ENCODE measurements at places on chromosomes 5 and 9.

- peaks cover 16% of the 10 kb centered on the region for H3K27me3 ChIP-seq
- DNase-seq, result no peak
- no peaks in the 10 kb centered on the region for H3K36me3 ChIP-seq
- peaks cover 9% of the 10 kb centered on the region for H3K4me1 ChIP-seq
- H3K27ac ChIP-seq, result no peak overlapping the region
Measured at GRCh38 chr5:14942212-14942611, 70.6 kb upstream of the ANKH start.

- H3K27me3 ChIP-seq, result peaks cover 46% of the 10 kb centered on the region
Measured at GRCh38 chr5:148791334-148791667, 35.1 kb upstream of the ADRB2 start.

DNA sequence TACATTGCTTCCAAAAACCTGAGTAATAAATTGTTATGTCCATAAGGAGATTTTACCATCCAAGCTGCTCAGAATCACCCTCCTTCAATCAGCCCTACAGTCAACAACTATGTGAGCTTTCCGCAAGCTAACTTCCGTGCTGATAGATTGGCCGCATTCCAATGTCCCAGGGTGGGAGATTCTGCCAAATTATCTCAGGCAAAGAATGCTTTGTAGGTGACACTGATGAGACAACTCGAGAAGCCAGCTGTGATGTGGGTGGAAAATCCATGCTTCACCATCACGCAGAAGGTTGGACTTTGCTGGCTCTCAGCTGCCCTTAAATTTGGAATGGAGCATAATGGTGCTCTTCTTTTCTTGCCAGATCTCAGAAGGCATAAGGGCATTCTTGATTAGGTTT is 44.9 kb upstream of the HCN1 start:
- DNase-seq, result no peak
- H3K27me3 ChIP-seq, result no peaks in the 10 kb centered on the region
- H3K36me3 ChIP-seq, result no peaks in the 10 kb centered on the region
- H3K27ac ChIP-seq, result no peak overlapping the region
- no peak overlapping the region for H3K4me3 ChIP-seq
- H3K4me1 ChIP-seq, result no peaks in the 10 kb centered on the region

DNA sequence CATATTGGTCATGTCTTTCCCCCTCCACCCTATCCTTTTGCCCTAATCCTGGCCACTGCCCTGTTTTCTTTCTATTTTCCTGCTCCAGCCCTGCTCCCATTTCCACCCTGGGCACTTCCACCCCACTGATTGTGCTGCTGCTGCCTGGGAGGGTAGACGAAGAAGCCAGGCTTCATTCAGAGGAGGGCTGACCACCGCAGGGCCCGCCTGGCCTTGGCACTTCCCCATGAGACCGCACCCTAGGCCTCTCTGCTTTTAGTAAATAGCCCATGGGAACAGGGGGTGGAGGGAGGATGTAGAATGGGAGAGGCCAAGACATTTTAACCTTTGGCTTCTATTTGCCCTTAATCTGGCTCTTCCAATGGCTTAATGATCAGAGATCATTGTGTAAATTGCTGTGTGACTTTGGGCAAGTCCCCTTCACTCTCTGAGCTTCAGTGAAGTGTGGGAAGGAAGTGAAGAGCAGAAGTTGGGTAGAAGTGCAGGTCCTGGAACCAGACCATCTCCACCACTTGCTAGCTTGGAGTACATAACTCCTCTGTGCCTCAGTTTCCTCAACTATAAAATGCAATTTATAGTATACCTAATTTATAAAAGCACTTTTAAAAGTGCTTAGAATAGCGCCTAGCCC is 13.6 kb upstream of the GPX3 start:
- H3K4me3 ChIP-seq, result no peak overlapping the region
- H3K27ac ChIP-seq, result no peak overlapping the region
- DNase-seq, result no peak
- H3K4me1 ChIP-seq, result no peaks in the 10 kb centered on the region
- H3K36me3 ChIP-seq, result no peaks in the 10 kb centered on the region

GRCh38 chr9:108069991-108070390 is 580.4 kb upstream of the KLF4 start:
- no peak overlapping the region for H3K27ac ChIP-seq
- no peaks in the 10 kb centered on the region for H3K4me1 ChIP-seq
- no peaks in the 10 kb centered on the region for H3K36me3 ChIP-seq
- no peak overlapping the region for H3K4me3 ChIP-seq
- no peak for DNase-seq

DNA sequence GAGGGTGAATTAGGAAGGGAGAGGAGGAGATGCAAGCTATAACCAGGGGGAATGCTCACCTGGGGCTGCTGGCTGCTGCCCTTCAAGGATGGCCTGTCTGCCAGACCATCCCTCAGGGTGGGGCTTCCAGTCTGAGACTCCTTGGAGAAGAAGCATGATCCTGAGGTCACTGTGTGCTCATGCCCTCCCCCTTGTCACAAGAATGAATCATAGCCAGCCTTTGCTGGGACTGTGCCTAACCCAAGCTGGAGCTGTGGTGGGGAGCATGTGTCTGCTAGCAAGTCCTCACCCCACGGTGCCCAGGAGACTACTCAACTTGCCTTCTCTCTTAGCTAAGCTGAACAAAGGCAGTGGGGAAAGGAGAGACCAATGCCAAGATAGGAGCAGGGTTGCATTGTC is 463.6 kb downstream of the SPOCK1 start:
- no peak overlapping the region for H3K4me3 ChIP-seq
- H3K27ac ChIP-seq, result no peak overlapping the region
- DNase-seq, result no peak
- H3K36me3 ChIP-seq, result no peaks in the 10 kb centered on the region

DNA sequence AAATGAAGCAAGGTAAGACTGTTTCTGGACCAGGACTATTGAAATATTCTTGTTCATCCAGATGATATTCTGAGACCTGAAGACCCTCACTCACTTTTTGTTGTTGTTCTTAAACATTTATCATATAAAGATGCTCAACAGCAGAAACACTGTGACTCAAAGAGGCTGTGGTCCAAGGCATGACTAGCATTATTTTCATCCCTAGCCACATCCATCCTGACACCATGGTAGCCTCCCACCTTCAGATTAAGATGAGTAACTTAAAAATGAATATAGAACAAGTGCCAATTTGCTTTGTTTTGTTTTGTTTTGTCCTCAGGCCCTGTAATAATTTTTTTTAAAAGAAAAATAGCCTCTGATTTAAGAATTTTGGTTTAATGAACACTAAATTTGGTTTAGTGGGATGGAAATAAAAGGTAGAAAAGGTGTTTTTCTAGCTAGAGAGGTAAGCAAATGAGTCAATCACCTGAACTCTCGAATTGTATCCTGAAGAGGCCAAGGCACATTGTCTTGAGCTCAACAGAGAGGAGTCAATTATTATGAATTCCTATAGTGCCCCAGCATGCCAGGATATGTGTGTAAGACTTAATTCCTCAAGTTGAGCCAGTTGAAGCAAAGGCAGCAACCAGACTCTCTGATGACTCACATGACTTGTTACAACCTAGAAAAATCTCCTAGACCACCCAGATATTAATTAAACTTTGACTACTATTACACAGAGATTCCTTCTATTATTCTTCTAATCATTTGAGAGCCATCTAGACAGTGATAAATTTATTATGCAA is 380.1 kb upstream of the TUSC1 start:
- H3K4me1 ChIP-seq, result no peaks in the 10 kb centered on the region
- no peaks in the 10 kb centered on the region for H3K27me3 ChIP-seq
- H3K4me3 ChIP-seq, result no peak overlapping the region
- no peaks in the 10 kb centered on the region for H3K36me3 ChIP-seq
- no peak for DNase-seq

- H3K27me3 ChIP-seq, result no peaks in the 10 kb centered on the region
- DNase-seq, result no peak
- H3K27ac ChIP-seq, result no peak overlapping the region
- no peaks in the 10 kb centered on the region for H3K36me3 ChIP-seq
- no peaks in the 10 kb centered on the region for H3K4me1 ChIP-seq
- H3K4me3 ChIP-seq, result no peak overlapping the region
Measured at GRCh38 chr5:125298258-125298657, 551.8 kb upstream of the ZNF608 start.

DNA sequence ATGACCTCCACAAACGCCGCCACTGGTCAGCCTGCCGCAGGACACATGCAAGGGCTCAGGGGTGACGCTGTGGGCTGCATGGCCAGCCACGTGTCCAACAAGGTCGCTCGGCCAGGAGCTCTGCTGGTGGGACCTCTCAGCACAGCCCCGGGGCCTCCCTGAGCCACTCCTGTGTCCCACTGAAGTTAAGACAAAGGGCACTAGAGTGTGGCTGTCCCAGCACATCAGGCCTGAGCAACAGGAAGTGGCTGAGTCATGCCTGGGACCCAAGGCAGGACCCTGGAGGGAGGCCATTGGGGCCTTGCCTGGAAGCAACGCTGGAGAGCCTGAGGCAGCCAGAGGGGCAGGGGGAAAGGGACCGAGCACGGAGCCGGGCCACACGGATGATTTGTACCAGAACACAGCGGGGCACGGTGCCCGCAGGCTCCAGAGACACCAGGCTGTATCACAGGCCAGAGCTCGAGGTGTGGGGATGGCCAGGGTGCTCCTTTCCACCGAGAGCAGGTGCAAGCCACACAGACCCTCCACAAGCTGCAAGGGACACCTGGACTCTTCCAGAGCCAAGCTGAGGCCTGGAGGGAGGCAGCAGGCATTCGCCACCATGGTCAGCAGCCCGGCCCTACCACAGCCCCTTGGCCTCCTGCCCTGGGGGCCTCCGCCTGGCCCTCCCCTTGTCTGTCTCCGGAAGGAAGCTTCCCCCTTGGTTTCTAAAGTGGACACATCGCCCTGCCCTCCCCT is 6.5 kb upstream of the TMEM210 start:
- no peaks in the 10 kb centered on the region for H3K27me3 ChIP-seq
- peaks cover 5% of the 10 kb centered on the region for H3K4me1 ChIP-seq
- H3K27ac ChIP-seq, result no peak overlapping the region
- H3K4me3 ChIP-seq, result no peak overlapping the region

DNA sequence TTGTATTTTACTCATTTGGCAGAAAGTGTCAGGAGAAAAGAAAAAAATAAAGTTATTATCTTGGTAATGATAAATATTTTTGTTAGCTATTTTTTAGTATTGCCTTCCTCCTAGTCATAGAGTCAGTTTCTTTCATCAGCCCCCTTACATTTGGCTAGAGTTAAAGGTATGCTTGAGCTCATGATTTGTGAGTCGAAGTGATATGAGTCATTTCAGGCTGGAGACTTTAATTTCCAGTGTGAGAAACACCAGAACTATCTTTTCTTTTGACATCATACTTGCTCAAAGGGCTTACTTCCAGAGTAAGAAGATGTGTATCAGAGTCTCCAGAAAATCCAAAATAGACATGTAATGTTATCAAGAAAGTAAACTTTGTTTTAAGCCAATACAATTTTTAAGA is 746.7 kb upstream of the TYRP1 start:
- H3K4me3 ChIP-seq, result no peak overlapping the region
- DNase-seq, result no peak
- H3K36me3 ChIP-seq, result no peaks in the 10 kb centered on the region
- H3K27me3 ChIP-seq, result no peaks in the 10 kb centered on the region
- H3K4me1 ChIP-seq, result no peaks in the 10 kb centered on the region

- peaks cover 50% of the 10 kb centered on the region for H3K27me3 ChIP-seq
- H3K36me3 ChIP-seq, result peaks cover 4% of the 10 kb centered on the region
- no peak for DNase-seq
- H3K4me3 ChIP-seq, result no peak overlapping the region
- H3K4me1 ChIP-seq, result peaks cover 24% of the 10 kb centered on the region
Measured at GRCh38 chr9:68953771-68954170, 60.1 kb downstream of the PRKACG start.

DNA sequence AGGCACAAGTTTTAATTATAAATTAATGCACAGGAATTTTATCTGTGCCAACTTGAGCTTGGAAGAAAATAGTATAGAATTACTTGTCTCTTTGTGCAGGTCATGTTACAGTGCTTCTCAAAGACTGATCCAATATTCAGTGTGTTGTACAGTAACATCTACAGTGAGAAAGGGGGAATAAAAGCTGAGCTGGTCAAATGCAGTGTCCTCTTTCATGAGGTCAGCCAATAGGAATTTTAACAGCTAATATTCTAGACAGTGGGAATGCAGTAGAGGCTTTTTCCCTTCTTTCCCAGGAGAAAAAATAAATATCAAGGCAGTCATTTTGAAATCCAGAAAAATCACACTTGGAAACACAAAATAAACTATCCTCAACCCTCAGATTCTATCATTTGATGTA is 95.7 kb upstream of the ITGA1 start:
- no peak overlapping the region for H3K4me3 ChIP-seq
- no peak overlapping the region for H3K27ac ChIP-seq
- no peak for DNase-seq
- no peaks in the 10 kb centered on the region for H3K27me3 ChIP-seq
- H3K36me3 ChIP-seq, result no peaks in the 10 kb centered on the region
- peaks cover 4% of the 10 kb centered on the region for H3K4me1 ChIP-seq

- no peaks in the 10 kb centered on the region for H3K27me3 ChIP-seq
- no peaks in the 10 kb centered on the region for H3K4me1 ChIP-seq
- no peaks in the 10 kb centered on the region for H3K36me3 ChIP-seq
Measured at GRCh38 chr9:116355153-116355921, 201.7 kb downstream of the PAPPA start.

DNA sequence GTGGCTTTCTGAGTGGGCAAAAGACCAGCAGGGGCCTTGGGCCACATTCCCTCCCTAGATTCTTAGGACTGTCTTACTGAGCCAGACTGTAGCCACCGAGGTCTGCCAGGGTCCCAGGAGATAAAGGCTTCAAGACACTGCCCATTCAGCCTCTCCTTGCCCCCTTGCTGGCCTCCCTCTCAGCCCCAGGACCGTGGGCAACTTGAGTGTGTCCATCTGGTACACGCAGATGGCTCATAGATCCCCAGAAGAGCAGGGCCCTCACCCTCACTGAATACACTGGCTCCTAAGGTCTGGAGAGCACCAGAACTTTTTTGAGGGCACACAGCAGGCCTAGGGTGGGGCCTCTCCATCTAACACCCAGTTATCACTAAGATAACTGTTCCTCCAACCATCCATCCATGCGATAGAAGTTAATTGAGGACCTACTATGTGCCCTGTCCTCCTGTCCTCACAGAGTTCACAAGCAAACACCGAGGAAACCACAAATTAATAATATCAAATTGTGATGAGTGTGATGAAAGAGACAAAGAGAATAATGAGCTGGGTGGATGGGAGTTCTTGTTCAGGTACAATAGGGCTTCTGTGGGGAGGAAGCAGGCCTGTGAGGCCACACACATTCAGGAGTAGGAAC is 4.9 kb upstream of the PDGFRB start:
- peaks cover 7% of the 10 kb centered on the region for H3K4me1 ChIP-seq
- no peaks in the 10 kb centered on the region for H3K36me3 ChIP-seq
- no peak overlapping the region for H3K27ac ChIP-seq
- no peak overlapping the region for H3K4me3 ChIP-seq
- DNase-seq, result no peak

All from activated naive CD8-positive, alpha-beta T cell treated with anti-CD3 and anti-CD28 coated beads for 36 hours (primary cell).